MV-4-11 (cell line): ENCODE measurements at places on chromosomes 4 and X.
A peak's percentile ranks its signal among the peaks of the same experiment; 100 is the strongest.

DNA sequence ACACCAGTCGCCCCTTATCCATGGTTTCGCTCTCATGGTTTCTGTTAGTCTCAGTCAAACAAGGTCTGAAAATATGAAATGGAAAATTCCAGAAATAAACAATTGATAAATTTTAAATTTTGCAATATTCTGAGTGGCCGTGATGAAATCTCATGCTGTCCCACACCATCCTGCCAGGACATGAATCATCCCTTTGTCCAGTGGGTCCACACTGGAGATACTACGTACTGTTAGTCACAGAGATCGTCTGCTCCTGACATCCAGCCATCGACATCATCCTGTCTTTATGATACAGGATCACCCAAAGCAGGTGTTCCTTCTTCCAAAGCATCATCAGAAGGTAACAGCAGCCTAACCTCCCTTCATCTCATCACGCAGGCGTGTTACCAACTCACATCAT lies 76.5 kb upstream of the MSX1 start:
- DNase-seq = no peak

GRCh38 chr4:119149110-119149509 lies 13.5 kb downstream of the MYOZ2 start:
- no peak for DNase-seq

DNA sequence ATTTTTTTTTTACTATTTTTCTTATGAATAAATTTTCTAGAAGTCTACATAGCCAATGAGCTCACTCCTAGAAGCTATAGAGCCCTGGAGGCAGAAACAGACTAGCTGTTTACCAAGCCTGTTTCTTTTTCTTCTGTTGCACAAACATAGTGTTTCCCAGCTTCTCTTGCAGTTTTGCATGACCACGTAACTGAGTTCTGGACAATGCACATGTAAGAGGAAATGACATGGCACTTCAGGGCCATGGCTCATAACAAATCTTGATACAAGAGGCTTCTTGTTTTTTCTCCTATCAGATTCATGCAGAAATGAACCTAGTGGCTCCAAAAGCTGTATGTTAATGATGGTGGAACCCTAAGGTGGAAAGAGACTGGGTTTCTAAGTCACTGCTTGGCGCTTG lies 127.4 kb downstream of the ZNF330 start:
- peak; percentile 31 for DNase-seq

- no peak for DNase-seq
These were observed 12.9 kb downstream of the TMEM154 start for GRCh38 chr4:152666946-152667345.

DNA sequence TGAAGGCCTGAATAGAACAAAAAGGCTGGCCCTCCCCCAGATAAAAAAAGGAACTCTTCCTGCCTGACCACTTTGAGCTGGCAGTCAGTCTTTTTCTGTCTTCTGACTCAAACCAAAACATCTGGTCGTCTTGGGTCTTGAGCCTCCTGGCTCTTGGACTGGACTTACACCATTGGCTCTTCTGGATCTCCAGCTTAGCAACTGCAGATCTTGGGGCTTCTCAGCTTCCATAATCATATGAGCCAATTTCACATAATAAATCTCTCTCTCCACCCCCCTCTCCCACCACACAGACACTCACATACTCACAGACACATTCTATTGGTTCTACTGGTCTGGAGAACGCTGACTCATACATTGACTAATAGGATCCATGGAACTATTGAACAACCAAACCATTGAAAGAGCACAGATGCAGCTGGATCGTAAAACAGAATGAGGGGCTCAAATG lies 15.6 kb upstream of the CWH43 start:
- peak; percentile 80 for DNase-seq

DNA sequence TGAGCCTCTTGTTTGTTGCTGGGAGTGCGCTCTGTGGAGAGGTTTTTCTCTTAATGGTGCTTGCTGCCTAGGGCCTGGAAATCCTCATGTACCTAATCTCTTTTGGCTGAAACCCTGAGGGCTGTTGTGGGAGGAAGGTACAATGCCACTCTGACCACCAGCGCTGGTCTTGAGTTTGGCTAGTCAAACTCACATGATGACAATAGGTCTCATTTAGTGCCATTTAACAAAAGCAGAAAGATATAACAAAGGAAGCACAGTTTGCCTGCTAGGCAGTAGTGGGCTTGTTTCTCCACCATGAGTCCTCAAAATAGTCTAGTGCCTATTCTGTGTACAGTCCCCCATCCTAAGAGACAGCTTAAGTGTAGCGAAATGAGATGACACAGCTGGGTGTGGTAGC lies 111.3 kb downstream of the TSPAN7 start:
- DNase-seq = no peak

DNA sequence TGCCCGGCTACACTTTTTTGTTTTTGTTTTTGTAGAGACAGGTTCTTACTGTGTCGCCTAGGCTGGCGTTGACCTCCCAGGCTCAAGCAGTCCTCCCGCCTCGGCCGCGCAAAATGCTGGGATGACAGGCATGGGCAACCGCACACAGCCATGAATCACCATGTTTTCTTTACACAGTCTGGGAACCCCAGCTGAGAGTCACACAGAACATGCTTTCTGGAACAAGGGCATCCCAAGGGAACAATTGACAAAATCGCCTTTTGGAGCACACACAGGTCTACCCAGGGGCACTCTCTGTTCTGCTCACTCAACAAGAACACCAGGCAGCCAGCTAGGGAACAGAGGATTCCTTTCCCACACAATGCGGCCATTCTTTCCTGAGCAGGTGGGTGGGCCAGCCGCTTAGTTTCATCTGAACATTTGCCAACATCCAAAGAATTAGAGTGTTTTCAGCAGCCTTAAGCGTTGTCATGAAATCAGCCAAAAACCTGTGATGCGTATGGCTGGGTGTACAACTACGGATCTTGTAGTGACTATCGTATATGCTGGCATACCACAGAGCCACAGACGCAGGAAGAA lies 15.7 kb downstream of the PRKX start:
- no peak for DNase-seq

DNA sequence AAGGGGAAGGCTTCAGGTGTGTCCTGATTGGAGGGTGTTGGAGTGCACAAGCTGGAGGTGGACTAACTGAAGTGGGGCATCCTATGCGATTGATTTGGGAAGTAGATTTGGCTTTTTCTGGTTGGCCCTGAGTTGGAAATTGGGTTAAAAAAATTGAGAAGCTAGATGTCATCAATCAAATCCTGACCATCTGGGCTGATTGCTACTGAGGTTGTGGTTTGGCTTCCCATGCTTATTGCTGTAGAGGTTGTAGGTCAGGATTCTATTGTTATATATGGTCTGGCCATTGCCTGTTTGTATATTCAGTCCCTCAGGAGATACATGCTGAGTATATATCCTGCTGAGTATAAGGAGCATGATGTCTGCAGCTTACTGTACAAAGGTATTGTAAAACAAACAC lies 7.7 kb upstream of the ZNF81 start:
- DNase-seq = peak; percentile 37

GRCh38 chr4:110501826-110502225 lies 25.9 kb downstream of the ENPEP start:
- DNase-seq = no peak

DNA sequence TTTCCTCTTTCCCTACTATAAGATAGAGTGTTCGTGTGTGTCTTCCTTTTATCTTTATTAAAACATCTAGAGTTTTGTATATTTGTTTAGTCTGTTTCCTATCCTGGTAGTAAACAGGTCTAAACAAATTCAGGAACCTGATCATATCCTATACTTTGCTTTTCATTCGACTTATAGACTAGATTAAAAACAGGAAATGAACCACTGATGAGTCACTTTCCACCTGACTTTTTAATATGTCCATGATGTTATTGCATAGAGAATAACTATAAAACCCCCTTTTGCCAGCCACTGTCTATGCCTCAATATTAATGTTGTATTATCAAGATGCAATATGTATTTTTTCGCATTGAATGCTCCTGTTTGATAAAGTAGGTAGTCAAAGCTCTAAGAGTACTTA lies 1794.0 kb downstream of the STIM2 start:
- DNase-seq = no peak

- DNase-seq = no peak
These were observed 71.6 kb downstream of the ZNF827 start for GRCh38 chr4:145866991-145867390.

- no peak for DNase-seq
These were observed 53.1 kb downstream of the RAB28 start for GRCh38 chr4:13430834-13431568.

- DNase-seq = peak; percentile 24
These were observed 40.5 kb downstream of the FRYL start for GRCh38 chr4:48739560-48740019.

DNA sequence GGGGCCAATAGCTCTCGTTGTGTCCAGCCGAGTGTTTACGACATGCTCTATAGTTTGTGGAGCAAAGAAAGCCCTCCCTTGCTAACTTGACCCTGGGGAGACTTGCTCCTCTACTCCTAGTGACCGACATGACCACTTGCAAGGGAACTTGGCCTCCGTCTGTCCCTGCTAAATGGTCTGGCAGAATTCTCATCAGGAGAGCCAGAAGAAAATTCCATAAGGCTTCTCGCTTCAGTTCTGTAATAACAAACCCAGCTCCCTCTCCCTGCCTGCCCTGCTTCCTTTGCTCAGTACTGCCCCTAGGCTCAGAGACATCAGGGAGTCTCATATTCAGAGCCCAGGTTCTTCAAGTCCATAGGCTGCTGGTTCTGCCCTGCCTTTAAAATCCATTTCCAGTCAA lies 13.0 kb downstream of the DOCK11 start:
- no peak for DNase-seq

DNA sequence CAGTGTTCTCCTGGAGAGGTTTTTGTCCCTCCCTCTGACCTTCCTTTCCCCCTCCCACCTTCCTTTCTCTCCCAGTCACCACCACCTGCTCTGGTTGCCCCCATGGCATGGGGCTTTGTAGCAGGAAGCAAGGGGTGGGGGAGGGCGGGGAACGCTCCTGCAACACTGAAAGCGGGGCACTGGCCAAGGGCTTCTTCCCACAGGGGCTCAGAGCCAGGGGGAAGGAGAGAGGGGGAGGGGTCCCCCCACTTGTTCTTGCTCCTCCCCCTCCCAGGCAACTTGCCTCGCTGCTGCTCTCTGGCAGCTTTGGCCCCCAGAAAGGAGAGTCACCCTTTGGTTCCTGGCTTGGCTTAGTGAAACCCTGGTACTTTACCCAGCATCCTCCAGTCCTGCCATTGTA lies 48.4 kb downstream of the BCORL1 start:
- no peak for DNase-seq

DNA sequence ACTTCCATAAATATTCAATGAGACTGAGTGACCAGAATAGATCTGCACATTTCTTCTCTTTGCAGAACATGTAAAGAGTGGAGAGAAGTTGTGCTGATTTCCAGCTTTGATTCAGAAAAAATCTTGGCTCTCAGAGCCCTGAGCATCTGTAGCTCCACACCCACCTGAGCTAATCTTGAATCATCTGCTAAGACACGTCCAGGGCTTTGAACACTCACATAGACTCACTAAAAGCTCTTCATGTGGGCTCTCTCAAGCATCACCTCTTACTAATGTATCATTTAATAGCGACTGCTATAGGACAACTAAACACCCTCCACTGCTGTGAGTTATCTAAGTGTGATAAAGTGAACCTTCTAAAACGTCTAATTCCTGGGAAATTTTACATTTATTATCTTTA lies 147.7 kb upstream of the GRIA3 start:
- no peak for DNase-seq

- DNase-seq = no peak
These were observed 24.5 kb downstream of the DHX15 start for GRCh38 chr4:24559889-24560288.

DNA sequence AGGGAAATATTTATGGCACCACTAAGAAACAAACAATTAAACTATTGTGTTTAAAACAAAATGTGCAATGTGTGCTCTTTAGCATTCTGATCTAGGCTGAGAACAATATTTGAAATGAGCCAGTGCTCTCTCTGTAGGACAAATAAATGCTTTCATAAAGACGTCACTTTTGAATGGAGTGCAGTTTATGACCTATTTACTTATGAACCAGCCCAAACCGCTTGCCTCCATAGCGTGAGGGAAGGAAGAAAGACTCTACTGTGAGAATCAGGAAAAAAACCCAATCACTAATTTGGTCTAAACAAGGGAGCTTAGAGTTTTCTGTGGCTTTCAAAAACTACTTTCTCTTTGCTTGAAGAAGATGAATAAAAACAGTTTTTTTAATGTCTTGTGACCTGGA lies 39.4 kb downstream of the SAT1 start:
- DNase-seq = no peak

DNA sequence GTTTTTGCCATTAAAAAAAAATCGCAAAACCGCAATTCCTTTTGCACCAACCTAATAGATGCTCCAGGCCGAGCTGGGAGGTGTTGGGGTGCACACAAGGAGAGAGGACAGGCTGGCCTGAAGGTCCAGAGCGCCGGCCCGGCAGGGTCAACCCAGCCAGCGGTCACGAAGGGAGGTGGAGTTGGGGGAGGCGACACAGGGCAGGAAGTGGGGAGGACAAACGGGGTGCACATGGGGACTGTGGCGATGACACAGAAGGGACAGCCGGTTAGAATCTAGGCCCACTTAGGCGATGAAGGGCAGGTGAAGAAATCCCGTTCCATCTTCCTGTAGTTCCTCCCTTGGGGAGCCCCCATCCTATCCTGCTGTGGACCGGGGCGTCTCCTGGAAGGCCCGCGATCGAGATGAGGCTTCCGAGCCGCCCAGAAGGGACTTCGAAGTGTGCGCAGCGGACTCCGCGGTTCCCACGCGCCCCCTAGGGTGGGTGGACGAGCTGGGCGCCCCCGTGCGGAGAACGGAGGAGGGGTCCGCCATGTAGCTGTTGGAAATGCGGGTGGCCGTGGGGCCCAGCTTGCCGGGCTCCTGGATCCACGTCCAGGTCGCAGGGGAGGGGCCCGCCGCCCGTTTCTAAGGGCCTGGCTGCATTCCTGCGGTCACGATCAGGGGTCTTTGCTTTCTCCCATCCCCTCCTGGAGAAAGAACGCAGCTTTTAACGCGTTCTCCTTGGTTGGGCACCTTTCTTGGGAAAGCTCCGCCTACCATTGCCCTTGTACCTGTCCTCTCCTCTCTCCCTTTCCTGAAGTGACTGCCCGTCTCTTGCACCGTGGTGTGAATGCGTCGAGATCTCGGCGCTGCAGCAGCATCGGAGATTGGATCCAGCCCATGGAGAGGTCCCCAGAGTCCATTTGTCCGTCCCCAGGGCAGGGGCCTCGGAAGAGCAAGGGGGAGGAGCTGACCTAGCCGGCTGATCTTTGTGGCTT lies 17.0 kb upstream of the HPF1 start:
- DNase-seq = no peak

GRCh38 chr4:89661173-89661899 lies 175.6 kb downstream of the SNCA start:
- no peak for DNase-seq

DNA sequence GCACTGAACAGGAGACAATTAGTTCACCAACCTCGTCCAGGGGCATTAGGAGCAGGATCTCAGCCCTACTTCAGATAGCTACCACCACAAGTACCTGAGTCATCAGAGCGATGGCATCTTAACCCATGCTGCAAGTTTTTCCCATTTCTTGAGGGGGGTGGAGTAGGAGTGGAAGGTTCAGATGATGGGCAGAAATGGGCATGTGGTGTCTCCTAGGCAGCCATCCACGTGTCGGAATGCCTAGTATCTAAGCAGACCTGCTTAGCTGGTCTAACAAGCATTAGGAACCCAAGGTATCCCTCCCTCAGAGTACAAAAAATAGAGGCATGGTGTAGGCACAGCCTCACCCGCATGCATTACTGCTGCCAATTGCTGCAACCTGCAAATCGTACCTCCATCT lies 159.1 kb upstream of the DGKK start:
- no peak for DNase-seq

GRCh38 chrX:130834149-130834548 lies 68.9 kb downstream of the ENOX2 start:
- peak; percentile 46 for DNase-seq
